Activated gamma-delta T cell treated with Interleukin-2 at 50 U/mL for 16 hours (primary cell): ENCODE measurements at places on chromosomes 5 and 9.

DNA sequence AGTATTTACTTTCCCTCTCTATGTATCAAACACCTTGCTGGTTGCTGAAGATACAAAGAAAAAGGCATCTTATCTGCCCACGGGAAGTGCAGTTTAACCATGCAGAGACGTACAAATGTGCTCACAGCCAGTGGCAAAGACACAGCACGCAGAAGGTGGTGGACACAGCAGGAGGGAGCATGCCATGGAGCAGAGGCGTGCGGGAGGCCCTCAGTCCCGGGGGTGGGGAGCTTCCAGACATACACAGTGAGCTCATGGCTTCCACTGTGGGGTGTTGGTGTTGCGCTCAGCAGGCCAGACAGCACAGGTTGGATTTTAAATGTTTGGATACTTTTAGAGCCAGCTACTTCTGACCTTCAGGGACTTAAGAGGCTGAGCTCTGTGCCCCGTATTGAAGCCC lies 8.8 kb upstream of the BARX1 start:
- DNase-seq: no peak

- no peak for DNase-seq
Measured at GRCh38 chr9:13809401-13809800, 504.5 kb downstream of the NFIB start.

DNA sequence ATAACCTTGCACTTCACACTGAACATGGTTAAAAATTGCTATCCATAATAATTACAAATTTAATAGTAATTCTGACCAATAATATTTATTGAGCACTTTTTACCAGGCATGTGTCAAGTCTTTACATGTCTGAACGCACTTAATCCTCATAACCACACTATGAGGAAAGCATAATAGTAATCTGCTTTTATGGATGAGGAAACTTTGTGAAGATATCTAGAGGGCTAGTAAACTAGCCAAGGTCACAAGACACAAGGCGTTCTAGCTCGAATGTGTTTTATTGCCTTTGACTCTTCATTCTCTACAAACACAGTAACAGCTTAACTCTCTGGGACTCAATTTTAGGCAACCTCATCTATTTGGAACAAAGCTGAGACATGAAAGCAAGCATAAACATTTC lies 205.1 kb downstream of the ARHGEF28 start:
- no peak for DNase-seq

DNA sequence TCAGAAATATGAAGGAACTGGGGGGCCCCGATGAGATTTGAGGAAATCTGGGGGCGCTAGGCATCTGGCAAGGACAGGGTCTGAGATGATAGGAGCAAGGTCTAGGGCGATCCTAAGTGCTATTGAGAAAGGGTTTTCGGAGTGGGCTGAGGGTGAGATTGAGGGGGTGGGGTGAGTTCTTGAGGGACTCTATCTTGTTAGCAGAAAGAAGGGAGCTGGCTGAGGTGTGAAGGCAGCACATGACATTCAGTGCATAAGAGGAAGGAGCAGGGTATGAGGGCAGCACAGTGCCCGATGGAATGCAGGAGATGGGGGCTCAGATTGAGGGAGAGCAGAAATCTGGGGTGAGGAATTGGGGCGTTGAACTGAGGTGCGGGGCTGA lies 640 bp downstream of the TRIM32 start:
- DNase-seq: no peak

- DNase-seq: no peak
Measured at GRCh38 chr5:178108966-178109365, 4.4 kb upstream of the N4BP3 start.

GRCh38 chr5:103126557-103126956 lies 6.5 kb downstream of the PPIP5K2 start:
- no peak for DNase-seq

DNA sequence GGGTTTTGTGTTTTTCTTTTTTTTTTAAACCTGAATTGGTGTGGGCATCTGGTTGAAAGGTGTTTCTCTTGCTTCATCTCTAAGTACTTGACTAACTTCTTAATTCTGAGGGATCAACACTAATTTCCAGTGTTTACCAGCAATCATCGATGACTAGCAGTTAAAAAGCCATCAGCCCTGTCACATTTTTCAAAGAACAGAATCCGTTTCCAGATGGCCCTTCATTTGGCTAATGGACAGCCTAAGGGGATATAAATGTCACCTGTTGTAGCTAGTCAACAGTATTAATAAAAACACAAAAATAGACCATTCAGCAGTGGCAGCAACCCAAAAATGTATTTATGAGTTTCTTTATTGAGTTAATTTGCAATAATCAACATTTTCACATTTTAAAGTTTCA lies 1076.5 kb downstream of the MAT2B start:
- no peak for DNase-seq

DNA sequence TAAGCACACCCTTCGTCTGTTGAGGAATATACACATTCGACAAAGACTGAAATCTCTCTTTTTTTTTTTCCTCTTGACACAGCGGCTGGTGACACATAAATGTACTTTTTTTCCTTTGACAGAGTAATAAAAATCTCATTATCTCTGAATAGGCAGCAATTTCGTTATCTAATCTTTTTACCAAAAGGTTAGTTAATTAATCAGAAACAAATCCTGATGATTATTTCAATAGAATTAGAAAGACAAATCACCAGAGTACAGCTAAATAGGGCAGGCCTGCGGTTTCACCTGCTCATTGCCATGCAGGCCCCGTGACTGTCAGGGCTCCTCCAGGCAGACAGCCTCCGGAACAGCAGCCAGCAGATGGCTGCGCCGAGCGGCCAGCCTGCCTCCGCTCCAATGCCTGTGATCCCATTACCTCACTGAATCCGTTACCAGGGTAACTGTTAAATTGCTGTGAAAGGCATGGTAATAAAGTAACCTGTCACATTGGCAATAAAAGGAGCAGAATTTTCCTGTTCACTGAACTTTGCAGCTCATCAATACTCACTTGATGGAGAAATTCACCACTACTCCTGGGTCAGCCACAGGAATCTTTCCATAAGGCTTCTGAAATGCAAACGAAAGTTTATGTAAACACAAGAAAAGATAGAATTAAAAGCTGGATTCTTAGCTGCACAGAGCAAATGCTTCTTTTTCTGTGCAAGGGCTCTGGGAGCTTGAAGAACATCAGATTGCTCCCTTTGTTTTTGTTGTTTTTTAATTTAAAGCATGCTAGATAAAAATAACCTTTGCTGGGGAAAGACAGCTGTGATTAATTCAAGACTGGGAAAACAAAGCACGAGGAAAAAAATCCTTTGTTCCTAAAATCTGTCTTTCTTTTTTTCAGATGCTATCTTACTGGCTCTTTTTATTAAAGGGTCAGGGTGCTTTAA lies 666.4 kb upstream of the ZNF608 start:
- DNase-seq: no peak

DNA sequence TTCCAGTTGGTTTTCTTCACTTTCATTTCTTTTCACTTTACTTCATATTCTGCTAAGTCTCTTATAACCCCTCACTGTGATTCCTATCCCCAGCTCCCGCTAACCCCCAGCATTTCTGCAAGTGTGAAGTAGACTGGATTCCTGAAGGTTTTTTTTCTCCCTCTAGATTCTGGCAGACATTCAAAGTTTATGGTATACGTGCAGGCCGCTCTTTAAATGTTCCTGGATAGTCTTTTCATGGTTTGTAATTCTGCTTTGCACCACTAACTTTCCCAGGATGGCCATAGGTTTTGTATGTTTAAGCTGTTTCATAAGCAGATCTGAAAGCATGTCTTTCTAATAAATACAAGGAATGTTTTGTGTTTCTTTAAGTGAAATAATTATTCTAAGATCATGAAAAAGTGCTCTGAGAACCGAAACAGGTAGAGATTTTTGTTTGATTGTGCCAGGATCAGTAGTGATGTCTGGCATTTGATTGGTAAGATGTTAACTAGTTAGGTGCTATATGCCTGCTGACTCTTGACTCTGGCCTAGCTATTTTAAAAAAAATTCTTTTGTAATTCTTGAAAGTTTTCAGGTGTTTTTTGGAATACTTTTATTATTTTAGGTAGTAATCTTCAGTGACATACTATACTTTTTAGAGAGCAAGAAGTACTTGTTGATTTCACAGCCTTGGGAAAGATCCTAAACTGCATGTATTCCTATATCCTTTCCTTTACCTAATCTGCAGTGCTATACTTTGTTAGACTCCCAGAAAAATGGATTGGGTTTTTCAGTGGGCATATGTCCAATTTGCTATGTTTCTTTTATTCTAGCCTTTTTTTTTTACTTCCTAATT lies 29.7 kb downstream of the CNOT6 start:
- no peak for DNase-seq

GRCh38 chr9:3262826-3263529 lies 262.8 kb downstream of the RFX3 start:
- no peak for DNase-seq

- no peak for DNase-seq
Measured at GRCh38 chr9:69671311-69671878, 776 bp downstream of the APBA1 start.

DNA sequence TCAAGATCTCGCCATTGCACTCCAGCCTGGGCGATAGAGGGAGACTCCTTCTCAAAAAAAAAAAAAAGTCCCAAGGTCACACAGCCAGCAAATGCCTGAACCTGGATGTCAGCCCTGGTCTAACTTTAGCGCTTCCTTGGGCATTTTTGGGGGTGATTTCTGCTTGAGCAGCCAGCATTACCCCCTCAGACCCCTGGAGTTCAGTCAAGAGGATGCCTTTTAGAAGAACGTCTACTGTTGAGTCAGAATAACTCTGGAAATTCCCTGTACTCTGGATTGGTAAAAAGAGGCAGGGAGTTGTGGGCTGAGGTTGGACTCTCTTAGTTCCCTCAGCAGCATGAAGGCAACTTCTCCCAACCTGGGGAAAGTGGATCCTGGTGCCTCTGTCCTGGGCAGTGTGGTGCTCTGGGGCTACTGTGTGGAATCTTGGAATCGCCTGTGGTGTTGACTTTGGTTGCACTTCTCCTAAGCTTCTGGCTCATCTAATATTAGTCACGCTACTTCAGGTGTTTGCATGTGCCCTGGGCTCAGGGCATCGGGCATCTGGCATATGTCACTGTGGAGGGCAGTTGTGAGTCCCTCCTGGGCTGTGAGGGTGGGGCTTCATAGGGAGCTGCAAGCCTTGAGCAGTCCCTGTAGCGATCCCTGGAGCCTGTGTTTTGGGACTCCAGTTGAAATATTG lies 32.2 kb downstream of the STXBP1 start:
- no peak for DNase-seq

DNA sequence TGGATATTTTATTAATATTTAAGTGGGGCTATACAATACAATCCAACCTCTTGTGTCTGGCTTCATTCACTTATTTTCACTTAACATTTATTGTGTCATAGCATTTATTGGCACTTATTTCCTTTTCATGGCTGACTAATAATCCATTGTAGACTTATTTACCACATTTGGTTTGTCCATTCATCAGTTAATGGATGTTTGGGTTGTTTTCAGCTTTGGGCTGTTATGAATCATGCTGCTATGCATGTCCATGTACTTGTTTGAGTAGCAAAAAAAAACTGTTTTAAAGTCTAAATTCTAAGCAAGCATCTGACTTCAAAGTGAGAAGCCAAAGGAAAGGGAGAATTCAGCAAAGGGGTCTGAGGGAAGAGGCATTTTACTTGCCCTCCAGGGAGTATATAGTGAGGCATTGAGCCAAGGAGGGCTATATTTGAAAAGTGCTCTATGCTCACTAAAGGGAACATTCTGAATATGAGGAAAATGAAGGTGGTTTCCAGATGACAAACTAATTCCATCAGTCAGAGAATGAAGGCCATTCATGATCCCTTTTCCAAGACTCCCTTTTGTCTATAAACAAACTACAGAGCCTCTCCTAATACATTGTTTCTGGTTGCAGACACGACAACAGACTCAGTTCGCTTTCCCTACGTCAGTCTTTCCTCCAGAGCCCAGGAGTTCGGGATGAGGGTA lies 532.8 kb upstream of the KLF4 start:
- DNase-seq: no peak

DNA sequence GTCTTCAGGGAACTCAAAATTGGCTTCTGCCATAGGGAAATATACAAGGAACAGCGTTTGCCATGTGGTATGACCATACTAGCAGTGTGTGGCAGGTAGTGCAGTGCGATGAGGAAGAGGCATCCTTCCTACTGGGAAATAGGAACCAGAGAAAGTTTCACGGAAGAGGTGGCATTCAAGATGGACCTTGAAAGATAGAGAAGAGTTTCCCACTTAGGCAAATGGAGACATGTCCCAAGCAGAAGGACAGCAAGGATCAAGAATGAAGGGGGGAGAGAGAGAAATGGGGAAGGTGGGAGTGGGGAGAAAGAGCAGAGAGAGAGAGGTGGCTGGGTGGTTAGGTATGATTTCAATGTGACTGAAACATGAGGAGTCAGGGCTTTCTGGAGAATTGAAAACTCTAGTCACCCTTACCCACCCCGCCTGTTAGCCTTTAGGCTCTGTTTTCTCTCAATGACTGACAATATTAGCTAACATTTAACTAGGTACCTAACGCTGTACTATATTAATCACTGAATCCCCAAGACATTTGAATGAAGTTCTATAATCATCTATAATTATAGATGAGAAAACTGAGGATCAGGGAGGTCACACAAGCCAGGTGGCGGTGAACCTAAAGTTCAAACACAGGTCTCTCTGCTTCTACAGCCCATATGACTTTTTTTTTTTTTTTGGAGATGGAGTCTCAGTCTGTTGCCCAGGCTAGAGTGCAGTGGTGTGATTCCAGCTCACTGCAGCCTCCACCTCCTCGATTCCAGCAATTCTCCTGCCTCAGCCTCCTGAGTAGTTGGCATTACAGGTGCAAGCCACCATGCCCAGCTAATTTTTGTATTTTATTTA lies 171.3 kb downstream of the NR3C1 start:
- DNase-seq: no peak

- DNase-seq: no peak
Measured at GRCh38 chr9:100408546-100409175, 18.3 kb upstream of the MSANTD3 start.

- no peak for DNase-seq
Measured at GRCh38 chr9:86707932-86708510, 239.3 kb downstream of the GAS1 start.

- peak; percentile 43 for DNase-seq
Measured at GRCh38 chr5:142426129-142427014, 101.6 kb upstream of the SPRY4 start.

GRCh38 chr9:136974817-136975535 lies 2.3 kb upstream of the PTGDS start:
- no peak for DNase-seq

DNA sequence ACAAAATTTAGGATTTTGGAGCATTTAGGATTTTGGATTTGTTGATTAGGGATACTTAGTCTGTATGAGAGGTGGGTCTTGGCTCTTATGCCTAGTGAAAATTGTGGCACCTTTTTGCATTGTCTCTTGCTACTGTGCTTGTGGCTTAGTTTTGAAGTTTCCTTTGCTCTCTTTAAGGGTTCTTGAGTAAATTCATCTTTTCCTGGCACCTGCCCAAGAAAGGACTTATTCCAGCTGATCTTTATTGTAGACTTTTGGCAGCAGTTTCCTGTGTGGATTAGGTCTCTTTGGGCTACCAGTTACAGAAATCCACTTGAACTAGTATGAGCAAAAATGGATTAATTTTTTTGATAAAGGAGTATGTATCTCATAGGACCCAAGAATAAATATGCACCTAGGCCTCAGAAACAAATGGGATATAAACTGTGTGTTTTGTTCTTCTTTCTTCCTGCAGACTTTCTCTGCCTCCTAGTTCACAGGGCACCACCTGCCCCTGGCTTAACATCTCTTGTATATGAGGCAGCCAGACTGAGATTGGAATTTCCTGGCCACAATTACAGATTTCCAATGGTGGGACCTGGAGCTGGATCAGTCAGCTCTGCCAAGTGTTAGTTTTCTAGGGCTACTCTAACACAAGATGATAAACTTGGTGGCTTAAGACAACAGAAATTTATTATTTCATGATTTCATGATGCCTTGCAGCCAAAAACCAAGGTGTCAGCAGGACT lies 44.6 kb downstream of the FOCAD start:
- no peak for DNase-seq
